Activated naive CD4-positive, alpha-beta T cell treated with anti-CD3 and anti-CD28 coated beads for 36 hours (primary cell): ENCODE measurements at places on chromosomes 2 and 18.
A peak's percentile ranks its signal among the peaks of the same experiment; 100 is the strongest.

DNA sequence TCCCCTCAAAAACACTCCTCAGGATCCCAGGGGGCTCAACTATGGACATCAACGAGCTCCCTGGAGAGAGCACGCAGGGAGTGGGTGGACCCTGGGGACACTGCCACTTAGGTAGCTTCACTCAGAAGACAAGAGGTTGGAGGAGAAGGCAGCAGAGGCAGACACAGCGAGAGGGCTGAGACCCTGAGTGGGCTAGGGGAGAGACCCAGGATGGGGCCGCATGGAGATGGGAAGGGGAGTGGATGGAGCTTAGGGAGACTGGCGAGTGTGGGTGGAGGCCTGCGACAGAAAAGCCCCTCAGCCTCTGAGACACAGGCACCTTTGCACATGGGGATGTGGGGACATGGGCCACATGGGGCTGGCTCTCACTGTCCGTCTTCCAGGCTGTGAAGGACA lies 70.9 kb downstream of the ASB1 start:
- no peak for DNase-seq

- no peak for DNase-seq
Measured at GRCh38 chr2:187994464-187995331, 297.0 kb upstream of the GULP1 start.

DNA sequence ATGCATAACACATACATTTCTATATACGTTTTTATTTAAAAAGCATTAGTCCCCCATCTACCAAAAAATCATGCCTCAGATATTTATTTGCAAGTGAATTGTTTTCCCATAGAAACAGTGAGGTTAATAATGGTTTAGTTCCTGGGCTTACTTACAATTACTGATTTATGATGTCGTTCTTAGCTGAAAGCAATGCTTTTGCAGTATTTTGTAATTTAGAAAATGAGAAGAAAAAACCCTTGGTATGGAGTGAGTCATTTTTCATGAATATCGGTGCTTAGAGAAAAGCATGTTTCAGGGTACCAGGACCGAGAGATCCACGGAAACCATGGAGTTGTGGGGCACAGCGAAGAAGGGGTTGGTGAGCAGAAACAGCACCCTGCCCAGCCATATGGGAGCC lies 12.0 kb upstream of the CDK15 start:
- DNase-seq = no peak

GRCh38 chr2:106168657-106169056 lies 25.4 kb downstream of the UXS1 start:
- no peak for DNase-seq

DNA sequence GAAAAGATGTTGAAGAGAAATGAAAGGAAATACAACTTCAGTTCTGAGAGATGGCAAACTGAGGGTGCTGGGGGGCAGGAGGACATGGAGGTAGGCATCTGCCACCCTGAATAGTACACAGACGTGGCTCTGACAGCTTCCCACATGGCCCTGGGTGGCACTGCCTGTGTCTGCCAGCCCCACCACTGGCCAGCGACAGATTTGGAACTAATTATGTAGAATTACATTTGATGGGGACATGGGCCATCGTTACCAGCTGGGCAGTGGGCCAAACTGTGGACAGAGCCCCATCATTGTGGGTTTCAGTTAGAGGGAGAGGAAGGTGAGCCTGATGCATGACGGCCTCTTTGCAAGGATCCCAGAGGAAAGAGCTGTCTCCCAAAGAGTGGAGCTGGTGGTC lies 216.0 kb upstream of the HAAO start:
- no peak for DNase-seq

GRCh38 chr2:25313711-25314513 lies 27.8 kb downstream of the DNMT3A start:
- peak; percentile 42 for DNase-seq

- no peak for DNase-seq
Measured at GRCh38 chr2:104406261-104406726, 447.6 kb upstream of the POU3F3 start.

DNA sequence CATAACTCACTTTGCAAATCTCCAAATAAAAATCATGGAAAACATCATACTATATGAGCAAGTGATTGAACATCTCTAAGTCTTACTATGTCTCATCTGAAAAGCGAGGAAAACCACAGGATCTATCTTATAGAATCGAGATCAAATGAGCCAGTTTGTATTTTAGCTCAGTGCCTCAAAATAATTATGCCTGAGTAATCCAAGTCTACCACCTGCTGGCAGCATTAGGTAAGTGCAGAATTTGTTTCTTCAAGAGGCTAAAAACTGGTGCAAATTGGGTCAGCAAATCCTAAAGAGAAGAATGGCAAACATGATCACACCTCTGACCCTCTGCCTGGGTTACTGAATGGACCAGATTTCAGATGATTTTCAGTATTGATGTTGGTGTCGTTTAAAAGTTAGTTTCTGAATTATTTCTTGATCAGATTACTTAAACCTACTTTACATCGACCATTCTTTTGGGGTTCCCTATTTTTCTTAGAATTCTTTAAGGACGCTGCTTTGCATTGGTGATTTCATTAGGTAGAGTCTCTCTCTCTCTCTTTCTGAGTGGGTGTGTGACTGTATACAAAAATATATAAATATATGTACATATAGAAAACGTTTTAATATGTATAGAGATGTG lies 12.7 kb upstream of the FHOD3 start:
- DNase-seq = peak; percentile 55

DNA sequence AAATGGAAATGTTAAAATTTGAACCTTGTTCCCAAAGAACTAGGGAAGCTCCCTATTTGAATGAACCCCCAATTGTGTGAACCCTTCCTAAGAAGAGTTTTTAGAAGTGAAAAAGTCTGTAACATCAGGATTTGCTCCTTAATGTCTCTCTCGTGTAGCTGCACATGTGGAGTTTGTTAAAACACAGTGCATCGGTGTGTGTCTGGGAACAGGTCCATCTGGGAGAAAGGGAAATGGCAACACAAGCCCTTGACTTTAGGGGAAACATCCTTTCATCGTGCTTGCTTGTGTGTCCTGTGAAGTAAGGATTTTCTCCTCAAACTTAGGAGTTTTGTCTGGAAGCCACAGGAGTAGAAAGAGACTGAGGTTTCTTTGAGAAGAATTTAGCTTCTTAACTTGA lies 203.9 kb downstream of the PRKCE start:
- DNase-seq = no peak

GRCh38 chr2:37641582-37642171 lies 29.8 kb downstream of the CDC42EP3 start:
- no peak for DNase-seq

DNA sequence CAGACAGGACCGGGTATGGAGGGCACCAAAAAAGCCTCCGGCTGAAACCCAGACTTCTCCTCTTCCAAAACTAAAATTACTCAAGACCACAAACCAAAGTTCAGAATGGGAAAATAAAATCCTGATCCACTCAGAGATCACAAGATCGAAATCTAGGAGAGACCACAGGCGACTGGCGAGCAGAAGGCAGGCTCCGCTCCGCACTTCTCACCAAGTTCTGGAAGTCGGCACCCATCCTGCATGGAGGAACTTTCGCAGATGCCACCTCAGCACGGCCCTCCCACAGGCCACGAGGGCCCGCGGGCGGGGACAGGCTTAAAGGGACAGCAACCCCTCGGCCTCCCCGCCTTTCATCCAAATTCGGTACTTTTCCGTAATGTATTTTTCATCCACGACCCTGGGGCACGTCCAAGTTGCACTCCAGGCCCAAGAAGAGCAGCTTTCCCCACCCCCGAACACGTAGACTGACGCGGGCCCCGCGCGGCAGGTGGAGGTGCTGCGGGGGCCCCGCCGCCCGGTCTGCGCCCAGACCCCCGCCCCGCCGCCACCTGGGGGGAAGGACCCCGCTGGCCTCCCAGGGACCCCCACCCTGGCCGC lies 43.7 kb downstream of the HDLBP start:
- peak; percentile 54 for DNase-seq

- peak; percentile 3 for DNase-seq
Measured at GRCh38 chr2:240920783-240921231, 14.7 kb downstream of the CROCC2 start.

DNA sequence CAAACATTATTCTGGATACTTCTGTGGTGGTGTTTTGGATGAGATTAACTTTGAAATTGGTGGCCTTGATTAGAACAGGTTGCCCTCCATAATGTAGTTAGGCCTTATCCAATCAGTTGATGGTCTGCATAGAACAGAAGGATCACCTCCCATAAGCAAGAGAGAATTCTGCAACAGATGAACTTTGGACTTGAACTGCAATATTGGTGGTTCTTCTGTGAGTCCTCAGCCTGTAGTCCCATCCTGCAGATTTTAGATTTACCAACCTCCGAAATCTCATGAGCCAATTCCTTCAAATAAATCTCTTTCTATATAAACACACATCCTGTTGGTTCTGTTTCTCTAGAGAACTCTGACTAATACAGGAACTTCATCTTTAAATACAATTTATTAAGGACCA lies 81.9 kb downstream of the IRS1 start:
- no peak for DNase-seq

DNA sequence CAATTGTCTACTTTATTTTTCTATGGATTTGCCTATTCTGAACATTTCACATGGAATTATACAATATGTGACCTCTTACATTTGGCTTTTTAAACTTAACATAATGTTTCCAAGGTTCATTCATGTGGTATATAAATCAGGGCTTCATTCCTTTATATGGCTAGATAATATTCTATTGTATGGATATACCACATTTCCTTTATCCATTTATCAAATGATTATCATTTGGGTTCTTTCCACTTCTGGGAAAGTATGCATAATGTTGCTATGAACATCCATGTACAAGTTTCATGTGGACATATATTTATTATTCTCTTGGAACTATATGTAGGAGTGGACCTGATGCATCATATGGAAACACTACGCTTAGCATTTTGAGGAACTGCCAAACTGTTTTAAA lies 99.7 kb upstream of the NCKAP5 start:
- no peak for DNase-seq

- DNase-seq = no peak
Measured at GRCh38 chr2:151945186-151945585, 117.0 kb upstream of the ARL5A start.

DNA sequence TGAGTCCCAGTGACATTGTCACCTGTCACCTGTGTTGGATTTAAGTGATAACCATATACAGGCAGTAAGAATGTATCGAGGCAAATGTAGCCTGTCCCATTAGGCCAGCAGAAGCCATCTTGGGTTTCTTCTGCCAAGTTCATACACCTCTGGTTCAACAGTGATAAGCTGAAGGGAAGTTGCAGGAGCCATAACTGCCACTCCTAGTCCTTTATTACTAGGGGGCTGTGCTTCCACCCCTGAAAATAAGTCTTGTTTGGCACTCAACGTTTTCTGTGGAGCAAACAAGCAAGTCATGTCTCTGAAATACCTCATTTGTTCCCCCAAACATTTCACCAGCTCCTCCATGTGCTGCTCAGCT lies 58.1 kb upstream of the ALPP start:
- DNase-seq = peak; percentile 12

DNA sequence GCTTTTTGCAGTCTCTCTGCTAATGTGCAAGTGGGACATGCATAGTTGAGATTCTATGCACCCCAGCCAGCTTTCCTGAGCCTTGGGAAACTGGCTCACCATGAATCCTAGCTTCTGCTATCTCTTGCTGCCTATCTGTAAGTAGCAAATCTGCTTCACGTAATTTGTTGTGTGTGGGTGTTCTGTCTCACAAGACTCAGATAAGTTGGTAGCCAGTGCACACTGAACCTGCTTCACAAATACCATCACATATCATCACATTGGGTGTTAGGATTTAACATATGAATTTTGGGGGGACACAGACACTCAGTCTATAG lies 13.9 kb upstream of the VRK2 start:
- DNase-seq = no peak

DNA sequence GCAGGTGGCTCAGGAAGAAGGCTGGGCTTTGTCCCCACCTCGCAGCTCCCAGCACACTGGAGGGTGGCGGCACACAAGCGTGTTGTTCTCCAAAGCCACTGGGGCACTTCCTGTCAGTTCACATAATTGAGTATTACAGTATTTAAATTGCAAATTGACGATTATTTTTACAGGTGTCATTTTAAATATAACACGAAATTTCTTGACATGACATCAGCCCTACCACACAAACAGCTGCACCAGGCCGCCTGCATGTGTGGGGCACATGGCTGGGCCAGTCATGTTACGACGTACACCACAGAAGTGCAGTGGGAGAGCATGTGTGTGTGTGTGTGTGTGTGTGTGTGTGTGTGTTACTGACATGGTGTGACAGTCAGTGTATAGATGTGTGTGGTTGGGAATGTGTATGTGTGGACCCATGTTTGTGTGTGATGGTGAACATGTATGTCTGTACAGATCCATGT lies 155.6 kb downstream of the TTC32 start:
- DNase-seq = no peak

DNA sequence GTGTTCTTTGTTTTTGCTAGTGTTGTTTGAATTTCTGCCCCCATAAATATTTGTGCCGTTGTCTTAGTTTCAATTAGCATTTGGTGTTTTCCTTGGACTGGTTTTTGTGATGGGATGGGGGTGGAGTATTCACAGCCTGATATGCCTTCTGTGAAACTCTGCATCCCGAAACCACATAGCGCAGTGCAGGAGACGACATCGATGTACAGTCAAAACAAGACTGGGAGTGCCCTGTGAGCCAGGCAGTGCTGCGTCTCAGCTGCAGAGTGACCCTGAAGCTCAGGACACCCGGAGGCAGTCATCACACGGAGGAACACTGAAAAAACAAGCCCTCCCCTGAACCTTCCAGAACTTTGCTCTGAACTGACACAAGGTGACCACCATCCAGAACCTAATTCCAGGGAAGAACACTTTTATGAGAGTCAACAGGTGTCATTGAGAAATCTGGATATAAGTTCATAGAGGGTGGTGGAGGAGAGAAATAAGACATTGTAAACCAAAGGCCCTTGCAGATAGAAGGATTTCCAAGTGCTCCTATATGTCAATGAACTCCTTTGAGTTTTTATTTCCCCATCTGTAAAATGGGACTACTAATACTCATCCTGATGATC lies 61.2 kb upstream of the CABLES1 start:
- DNase-seq = no peak

DNA sequence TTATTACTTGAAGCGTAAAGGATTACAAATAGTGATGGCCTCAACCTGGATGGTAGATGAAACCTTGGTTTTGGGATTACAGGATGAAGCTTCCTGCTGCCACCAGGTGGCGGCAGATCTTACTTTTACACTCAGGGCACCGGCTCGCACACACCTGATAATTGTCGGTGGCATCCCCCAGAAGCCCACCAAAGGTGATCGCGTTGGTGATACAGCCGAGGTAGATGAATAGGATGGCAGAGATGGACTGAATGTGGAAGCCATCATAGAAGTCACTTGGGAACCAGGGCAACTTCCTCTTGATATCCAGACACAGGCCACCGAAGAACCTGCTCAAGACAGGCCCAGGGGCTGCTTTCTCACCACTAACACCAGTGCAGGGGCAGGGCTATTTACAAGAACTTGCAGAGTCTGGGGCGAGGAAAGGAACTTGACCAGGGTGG lies 51.8 kb downstream of the MTHFD2 start:
- peak; percentile 68 for DNase-seq
